T-helper 2 cell (primary cell): ENCODE measurements at places on chromosomes 6 and 20.

DNA sequence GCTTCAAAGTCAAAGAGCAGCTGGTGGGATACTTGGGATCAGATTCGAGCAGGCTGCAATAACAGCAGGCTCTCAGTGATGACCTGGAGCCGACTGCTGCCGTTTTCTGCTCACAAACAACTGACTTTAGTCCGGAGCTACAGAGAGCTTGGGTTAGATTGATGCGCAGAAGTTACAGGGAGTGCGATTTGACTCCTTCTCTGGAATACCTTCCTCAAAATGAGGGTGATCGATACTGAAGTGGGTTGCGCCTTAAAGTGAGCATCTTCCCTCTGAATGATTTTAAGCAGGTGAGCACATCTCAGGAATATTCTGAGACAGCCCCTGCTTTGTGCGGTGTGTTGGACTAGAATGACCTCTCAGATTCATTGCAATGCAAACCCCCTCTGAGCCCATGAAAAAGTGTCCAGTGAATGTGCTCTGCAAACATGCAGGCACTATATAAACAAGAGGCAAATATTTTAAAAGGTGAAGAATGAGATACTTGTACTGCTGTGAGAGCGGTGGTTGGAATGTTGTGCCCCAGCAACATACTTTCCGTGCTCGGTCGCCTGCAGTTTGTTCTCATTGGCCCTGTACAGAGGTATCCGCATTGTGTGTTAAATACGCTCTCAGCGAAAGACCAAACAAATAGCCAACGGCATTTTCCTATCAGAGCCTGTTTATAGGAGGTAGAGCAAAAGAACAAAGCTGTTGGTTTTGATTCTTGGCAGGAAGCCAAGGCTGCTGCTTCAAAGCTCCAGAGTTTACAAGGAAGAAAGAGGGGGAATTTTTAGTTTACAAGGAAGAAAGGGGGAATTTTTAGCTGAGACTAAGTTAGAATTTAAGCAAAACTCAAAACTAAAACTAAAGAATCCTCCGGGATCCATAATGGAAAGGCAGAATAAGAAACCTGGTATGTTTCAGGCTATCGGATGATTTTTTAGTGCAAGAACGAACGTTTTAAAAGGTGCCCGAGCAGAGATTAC lies 67.7 kb downstream of the PHACTR2 start:
- DNase-seq: no peak

- DNase-seq: peak; percentile 43
These were observed 9.1 kb upstream of the MAP1LC3A start for GRCh38 chr20:34549291-34549928.

- DNase-seq: no peak
These were observed 320.1 kb downstream of the BTBD3 start for GRCh38 chr20:12237772-12238171.

DNA sequence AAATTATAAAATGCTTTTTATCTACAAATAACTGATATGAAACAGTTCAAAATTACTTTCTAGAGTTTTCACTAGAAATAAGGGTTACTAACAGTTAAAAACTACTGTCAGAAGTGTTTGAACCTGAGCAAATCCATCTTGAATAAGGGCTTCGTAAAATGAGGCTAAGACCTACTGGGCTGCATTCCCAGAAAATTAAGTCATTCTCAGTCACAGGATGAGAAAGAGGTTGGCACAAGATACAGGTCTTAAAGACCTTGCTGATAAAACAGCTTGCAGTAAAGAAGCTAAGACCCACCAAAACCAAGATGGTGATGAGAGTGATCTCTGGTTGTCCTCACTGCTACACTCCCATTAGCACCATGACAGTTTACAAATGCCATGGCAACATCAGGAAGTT lies 93.7 kb downstream of the PLG start:
- DNase-seq: no peak

GRCh38 chr6:122069932-122070331 lies 329.5 kb upstream of the HSF2 start:
- DNase-seq: no peak

- no peak for DNase-seq
These were observed 119.5 kb downstream of the PHACTR3 start for GRCh38 chr20:59723607-59724456.

- DNase-seq: no peak
These were observed 238.2 kb upstream of the ZNF217 start for GRCh38 chr20:53831812-53832211.

DNA sequence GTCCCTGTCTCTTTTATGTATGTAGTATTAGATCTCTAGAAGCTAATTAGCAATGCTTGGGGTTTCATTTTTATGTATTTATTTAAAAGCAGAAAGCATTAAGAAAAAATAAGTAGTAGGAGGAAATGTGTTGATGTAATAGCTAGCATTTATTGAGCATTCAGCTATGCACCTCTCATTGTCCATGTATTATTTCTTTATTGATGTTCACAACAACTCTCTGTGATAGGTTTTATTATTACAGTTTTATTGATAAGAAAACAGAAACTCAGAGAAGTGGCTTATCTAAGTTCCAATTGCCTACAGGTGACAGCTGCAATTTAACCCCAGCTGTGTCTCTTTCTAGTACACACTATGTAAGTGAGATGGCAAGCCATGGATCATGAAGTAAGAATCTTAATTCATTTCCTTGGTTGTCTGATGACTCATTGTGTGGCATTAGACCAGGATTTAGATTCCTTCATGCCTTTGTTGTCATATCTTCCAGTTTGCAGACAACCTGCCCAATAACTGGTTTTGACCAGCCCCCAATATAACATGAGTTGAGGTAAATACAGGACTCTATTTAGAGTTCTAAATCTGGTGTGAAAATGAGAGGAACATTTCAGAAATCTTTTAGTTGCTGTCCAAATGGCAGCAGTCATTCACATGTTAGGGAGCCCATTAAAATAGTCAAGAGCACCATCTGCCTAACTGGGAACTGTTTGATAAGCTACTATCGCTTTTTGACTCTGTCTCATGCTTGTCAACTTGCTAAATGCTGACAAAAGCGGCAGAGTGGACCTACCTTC lies 170.8 kb upstream of the PHACTR1 start:
- DNase-seq: no peak

GRCh38 chr20:62066983-62067433 lies 1.3 kb upstream of the TAF4 start:
- DNase-seq: no peak

DNA sequence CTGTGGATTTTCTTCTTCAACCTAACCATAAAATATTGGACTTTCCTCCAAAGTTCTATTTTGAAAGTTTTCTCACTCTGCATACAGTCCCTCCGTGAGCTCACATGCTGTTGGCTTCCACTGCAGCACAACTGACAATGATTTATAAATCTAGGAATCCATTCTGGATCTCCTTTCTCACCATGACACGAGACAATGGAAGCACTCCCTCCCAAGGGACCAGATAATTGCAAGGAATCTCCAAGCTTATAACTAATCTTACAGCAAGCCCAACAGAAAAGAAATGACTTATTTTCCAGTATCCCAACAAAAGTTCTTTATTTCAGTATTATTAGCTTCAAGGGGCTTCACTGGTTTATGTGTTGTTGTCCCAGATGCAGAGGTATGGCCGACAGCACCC lies 729.0 kb downstream of the RFPL4B start:
- DNase-seq: no peak
